ENCODE measurements at places on chromosomes 1 and 21.
A peak's percentile ranks its signal among the peaks of the same experiment; 100 is the strongest.

- DNase-seq, result no peak
Observed at GRCh38 chr1:216705676-216706075, 17.6 kb downstream of the ESRRG start.

DNA sequence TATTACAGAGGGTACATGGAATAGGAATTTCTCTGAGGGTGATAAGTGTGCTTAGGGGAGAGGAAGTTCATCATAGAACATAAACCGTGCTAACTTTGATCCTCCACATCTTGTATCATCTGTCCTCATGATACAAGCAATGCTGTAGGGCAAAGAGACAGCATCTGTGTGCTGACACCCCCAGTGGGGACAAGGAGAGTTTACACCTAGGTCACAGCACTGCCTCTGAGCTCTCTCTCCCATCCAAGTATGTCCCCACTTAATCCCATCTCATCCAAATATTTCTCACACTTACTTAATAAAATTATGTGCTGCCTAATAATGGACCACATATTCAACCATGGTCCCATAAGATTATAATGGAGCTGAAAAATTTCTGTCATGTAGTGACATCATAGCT, 4.3 kb upstream of the TEDDM1 start:
- no peak for DNase-seq

DNA sequence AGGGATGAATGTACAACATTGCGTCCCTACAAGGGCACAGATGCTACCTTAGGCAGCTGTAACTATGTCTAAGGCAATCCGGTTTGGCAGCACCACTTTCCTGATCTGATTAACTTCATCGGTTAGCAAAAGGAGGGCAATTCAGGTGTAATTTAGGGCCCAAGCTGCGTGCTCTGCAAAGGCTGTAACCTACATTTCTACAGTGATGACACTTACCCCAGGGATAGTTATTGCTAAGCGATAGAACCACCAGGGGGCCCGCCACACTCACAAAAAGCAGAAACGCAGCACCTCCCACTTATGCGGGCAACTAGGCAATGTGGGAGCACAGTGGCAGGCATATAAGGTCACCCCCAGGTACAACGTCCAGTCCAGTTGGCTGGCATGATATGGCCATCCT, 113.5 kb downstream of the GDAP2 start:
- DNase-seq, result no peak

GRCh38 chr1:214514819-214515383, 36.5 kb downstream of the PTPN14 start:
- no peak for DNase-seq

DNA sequence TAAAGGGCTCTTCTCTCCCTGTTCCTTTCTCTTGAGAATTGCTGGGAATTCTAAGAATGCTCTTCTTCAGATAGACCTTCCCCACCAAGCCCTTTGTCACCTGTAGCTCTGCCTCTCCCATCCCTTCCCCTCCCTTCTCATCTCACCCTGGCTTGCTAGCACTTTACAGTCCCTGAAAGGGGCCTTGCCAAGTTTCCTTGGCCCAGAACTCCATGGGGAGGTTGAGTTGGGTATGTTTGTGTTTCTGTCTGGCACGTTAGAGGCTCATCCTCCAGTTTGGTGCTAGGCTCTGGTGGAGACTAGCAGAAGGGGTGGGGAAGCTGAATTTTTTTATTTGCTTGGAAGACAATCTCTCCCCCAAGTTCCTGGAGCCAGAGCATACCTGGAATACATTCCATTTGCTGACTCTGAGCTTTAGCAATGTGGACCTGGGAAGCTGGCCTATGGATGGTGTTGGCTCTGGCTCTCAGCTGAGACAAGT, 4.9 kb downstream of the CGN start:
- no peak for DNase-seq

- no peak for DNase-seq
Observed at GRCh38 chr1:109769330-109770078, 5.8 kb upstream of the EPS8L3 start.

GRCh38 chr1:94104776-94105580, 16.0 kb downstream of the ABCA4 start:
- DNase-seq, result no peak

DNA sequence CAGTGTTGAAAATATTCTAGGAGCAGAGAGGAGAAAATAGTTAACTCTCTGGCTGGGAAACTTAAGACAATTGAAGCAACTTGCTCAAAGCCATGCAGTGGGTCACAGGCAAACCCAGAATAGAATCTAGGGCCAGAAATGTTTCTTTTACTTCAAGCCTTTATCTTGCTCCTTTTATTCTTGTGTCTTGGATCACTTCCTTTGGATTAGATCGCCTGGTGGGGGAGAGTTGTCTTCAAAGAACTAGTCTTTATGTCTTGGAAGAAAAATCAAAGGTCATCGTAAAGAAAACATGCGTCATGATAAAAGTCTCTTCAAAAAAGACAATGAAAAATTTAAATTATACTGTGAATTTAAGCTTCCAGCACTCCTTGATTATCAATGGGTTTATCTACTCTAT, 493.6 kb upstream of the USP24 start:
- no peak for DNase-seq

GRCh38 chr1:160365325-160365724, 1.5 kb upstream of the NHLH1 start:
- DNase-seq, result no peak

DNA sequence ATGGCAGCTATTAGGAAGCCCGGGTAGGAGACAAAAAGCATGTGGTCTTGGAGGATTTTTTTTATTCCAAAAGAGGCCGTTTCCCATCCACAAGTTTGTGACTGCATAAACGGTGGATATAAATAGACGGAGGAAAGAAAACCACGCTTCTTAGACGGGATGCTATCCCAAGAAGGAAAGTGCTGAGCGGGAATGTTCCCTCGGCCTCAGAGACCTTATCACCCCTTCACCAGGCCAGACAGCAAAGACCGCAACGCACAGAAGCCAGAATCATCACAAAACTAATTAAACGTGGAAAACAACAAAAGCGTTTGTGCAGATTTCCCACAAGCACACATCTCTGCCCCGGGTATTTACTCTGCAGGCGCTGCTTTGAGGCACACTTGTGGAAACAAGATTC, 43.2 kb downstream of the HLCS start:
- DNase-seq, result no peak

- DNase-seq, result no peak
Observed at GRCh38 chr1:19439464-19440171, 45.7 kb downstream of the CAPZB start.

DNA sequence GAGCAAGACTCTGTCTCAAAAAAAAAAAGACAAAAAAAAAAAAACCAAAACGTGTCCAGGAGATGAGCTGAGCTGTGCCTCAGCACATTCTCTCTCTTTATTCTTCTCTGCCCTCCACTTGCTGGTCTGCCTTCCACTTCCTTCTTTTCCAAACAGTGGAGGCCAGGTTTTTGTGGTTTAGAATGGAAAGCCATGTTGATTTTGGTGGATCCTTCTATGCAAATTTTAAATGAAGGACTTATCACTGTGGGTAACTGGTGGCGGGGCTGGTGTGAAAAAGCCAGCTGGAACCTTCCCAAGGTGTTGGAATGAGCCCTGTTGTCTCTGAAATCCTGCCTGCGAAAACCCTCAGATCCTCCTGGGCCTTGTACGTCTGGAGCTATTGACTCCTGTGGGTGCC, 61.9 kb downstream of the PTPRU start:
- no peak for DNase-seq

DNA sequence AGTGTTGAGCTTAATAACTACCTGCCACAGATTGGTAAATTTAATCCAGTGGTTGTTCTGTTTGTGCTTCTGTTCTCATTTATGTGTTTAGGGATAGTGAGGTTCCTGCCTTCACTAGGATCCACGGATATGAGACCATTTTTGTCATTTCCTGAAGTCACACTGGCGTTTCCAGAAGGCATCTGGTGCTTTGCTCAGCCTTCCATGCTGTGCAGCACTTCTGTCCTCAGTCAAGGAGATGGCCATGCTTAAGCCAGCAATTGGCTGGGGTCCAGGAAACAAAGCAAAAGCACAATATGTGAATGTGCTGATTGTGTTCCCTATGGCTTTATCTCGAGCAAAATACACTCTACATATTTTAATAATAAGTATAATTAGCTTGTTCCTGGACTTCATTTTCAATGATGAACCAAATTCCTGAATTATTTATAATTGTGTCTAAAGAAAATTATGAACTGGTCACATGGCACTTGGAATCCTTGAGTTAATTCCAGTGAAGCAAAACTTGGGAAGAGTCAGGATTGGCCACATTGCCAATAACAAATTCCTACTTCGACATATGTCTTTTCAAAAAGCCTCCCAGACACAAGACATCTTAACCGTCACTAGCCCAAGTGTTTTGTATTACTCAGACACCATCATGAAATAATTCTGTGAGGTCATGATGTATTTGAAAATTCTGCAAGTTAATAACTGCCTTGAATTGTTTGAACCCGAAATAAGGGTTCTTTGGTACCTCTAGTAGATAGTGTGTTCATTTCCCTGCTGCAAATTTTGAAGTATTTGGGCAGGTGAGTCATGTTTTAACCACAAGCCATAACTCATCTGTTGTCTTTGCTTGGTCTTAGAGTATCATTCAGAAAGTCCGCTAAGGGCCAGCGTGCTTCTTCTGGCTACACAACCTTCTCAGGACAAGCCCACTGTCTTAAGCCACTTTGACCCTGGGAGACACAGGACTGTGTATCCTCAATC, 412.4 kb downstream of the DISC1 start:
- DNase-seq, result no peak

DNA sequence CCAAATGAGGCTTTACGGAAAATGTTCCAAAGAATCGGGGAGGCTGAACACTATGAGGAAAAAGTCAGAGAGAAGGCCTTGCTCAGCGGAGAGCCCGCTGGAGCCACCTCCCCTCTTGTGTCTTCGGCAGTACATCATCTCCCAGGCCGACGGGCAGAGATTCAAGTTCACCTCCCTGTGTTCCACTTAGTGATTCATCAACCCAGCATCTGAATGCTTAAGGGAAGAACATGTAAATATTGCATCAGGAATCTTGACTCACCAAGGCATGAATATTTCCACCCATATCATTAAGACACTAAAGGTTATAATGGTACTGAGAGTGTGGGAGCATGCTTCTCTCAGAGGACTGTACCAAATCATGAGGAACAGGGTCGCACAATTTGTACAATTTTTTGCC, 172.5 kb downstream of the ST6GALNAC5 start:
- no peak for DNase-seq

DNA sequence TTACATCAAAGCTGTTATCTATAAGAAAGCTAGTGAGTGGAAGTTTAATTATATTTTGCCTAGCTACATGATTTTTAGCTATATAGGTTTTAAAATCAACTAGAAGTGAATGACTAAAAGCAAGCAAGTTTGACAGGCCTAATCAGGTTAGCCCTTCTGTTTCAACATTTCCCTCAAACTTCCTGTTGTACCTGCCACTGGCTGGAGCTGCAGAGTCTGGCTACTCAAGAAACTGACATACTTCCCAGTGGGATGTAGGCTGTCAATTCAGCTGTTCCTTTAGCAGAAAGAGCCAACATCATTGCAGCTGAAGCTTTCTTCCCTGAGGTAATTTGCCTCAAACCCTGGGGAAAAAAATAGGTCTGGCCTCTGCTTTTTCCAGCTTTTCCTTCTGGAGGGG, 87.1 kb upstream of the TNR start:
- no peak for DNase-seq

GRCh38 chr1:209076688-209077087, 506.8 kb upstream of the CAMK1G start:
- peak; percentile 41 for DNase-seq

DNA sequence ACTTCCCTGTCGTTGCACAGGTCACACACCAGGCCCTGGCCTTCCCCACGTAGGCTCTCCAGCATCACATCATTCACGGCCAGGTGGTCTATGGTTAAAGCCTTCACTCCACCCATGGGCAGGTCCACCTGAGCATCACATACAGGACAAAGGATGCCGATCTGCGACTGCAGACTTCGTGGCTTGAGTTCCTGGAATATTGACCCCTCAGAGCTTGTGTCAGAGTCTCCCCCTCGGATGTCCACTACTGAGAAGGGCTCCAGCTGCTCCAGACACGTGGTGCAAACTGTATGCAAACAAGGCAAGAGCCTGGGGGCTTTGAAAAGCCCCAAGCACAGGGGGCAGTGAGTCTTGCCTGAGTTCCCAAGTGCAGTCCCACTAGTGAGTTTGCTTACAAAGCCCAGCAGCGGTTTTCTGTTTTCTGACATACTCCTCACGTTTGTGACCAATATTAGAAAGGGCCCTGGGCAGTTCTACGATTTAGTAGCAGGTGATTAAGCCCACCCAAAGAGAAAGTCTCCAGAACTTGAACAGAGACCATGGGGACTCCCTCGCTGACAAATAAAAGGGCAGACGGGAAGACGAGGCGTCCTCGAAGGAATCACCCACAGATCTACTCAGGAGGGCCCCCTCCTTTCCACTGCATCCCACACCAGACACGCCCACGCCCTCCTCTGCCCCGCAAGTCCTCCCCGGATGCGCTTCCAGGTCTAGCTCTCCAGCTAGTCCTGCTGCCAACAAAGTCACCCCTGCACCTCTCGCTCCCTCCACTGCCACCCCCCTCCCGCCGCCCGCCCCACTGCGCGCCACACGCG, 568 bp downstream of the TRIM45 start:
- peak; percentile 32 for DNase-seq

- no peak for DNase-seq
Observed at GRCh38 chr1:115220340-115221270, 117.4 kb downstream of the NGF start.

- DNase-seq, result no peak
Observed at GRCh38 chr1:99643021-99643779, 2.7 kb upstream of the PALMD start.

GRCh38 chr21:36904093-36904666, 62.3 kb downstream of the HLCS start:
- no peak for DNase-seq

GRCh38 chr1:29620631-29621030, 384.3 kb downstream of the PTPRU start:
- no peak for DNase-seq

GRCh38 chr21:37870221-37870620, 46.0 kb downstream of the KCNJ6 start:
- no peak for DNase-seq

DNA sequence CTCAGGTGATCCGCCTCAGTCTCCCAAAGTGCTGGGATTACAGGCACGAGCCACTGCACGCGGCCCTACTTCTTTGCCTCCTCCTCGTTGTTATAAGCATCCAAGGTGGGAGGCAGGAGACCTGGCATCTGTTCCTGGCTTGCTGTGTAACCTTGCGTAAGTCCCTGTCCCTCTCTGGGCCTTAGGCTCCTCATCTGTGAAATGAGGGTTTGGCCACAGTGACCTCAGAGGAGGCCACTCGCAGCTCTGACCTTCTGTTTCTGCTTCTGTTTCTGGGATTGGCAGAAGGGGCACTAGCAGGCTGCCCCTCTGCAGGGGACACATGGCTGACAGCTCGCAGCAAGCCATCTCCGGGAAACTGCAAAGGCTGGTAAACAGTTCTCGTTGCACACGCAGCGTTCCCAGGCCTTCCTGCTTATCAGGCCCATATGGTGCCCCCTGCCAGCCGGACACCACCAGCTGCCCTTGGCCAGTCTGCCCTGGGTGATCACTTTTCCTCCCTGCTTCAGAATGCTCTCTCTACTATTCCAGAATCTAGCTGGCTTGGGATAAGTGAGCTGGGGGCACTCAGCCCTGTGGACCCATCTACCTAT, 2.6 kb upstream of the LDLRAP1 start:
- no peak for DNase-seq
